ENCODE measurements at places on chromosomes 1 and 21.
A peak's percentile ranks its signal among the peaks of the same experiment; 100 is the strongest.

DNA sequence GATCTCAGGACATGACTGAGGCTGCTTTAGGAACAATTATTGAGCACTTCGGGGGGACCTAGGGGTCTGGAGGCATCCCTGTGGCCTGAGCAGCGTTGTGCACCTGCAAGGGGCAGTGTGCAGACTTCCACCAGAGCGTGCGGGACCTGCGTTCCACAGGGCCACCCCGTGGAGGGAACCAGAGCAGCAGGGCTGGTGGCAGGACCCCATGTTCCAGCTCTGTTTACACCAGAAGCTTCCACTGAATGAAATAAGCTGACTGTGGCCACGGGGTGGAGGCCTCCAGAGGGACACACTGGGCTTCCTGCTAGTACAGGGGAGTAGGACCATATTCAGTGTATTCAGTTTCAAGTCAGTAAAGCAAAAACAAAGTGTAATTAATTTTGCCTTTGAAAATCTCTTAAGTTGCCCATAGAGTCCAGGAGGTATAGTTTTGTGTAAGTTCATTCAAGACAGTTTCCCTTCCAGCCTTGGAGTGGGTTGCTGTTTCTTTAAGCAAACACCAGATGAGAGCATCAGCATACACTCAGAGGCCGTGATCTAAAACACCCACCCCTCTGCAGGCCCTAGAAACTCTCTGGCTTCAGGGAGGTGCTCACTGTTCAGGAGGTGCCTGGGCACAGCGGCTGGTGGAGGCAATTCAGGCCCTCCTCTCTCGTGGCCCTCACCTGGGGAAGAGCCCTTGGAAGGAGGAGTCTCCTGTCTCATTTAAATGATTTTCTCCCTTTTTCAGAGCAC, 16.6 kb downstream of the SLC1A7 start:
- no peak for DNase-seq

DNA sequence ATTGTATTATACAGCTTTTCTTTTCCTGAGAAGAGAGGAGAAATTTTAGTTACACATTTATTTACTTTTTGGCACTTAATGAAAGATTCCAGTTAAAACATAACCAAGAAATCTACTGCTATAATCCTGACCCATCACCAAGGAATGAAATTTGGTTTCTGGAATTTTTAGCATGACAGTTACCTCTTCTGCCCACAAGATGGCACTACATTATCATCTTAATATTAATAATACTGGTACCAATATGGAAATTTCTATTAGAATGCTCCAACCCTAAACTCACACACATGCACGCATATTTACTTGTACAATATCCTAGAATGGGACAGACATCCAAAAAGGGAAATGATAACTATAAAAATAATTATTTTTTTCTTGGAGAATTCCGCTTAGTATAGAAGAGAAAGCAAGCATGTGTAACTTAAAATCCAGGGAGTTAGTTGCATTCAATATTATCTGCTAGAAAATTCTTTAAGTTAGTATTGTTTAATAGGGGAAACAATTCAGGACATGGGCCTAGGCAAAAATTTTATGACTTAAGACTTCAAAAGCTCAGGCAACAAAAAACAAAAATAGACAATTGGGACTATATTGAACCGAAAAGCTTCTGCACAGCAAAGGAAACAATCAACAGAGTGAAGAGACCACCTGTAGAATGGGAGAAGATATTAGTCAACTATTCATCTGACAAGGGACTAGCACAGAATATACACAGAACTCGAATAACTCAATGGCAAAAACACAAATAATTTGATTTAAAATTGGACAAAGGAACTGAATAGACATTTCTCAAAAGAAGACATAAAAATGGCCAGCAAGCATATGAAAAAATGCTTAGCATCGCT, 37.4 kb downstream of the MAP3K21 start:
- DNase-seq, result no peak

DNA sequence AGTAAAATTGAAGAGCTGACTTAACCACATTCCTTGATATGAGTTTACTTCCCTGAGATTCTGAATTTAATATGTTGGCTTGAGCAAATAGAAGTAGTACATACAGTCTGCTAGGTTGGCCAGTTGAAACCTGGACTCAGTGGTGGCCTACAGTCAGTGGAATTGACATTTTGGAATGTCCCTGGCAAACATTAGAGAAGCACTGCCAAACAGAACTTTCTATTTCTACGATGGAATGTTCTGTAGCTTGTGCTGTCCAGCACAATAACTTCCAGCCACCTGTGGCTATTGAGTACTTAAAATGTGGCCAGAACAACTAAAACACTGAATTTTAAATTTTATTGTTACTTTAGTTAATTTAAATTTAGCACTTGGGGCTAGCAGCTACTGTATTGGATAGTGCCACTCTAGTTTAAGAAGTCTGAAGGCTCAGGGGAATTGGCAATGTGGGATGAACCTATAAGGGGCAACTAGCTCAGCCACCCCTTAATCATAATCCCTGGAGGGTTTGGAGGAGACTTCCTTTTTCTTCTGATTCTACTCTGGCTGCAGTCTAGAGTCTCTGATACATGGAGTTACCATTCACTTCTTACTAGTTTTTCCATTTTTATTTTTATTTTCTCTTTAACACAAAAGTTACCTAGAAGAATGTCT, 10.3 kb upstream of the TEDDM1 start:
- DNase-seq, result no peak

- peak; percentile 82 for DNase-seq
These were observed at the start of gene PFKL for GRCh38 chr21:44299458-44300261. Gene PFKL, plus strand, starts transcription at chr21:44300053. Its CDS starts 53 bp downstream, at chr21:44300106.

DNA sequence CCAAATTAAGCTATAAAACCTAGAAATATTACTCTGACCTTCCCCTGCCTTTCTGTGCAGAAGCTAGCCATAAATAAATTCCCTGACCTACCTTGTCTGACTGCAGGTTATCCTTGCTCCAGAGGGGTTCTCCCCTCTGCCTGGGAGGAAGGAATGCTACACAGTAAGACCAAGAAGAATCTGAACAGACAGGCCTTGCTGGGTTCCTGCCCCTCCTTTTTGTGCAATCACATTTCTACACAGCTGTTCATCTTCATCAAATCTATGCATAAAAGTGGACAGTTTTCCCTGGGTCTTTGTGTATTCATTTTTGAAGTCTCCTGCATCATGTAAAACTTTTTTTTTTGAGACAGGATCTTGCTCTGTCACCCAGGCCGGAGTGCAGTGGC, 50.6 kb downstream of the DNTTIP2 start:
- DNase-seq, result no peak

DNA sequence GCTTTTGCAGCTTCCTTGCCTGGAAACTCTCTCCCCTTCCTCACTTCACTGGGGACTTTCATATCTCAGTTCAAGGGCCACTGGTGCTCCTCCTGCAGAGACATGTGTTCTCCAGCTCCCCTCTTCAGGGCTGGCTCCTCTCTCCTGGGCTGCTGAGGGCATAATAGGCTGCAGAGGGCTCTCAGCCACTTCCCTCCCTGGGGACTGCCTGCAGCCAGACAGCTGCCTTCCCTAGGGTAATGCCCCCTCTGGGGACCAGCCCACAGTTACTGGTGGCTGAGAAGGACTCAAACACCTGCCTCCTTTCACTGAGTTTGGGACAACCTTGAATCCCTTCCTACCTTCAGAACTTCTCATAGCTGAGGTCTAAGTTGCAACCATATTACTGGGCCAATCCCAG, 104.8 kb upstream of the POU3F1 start:
- DNase-seq, result no peak

DNA sequence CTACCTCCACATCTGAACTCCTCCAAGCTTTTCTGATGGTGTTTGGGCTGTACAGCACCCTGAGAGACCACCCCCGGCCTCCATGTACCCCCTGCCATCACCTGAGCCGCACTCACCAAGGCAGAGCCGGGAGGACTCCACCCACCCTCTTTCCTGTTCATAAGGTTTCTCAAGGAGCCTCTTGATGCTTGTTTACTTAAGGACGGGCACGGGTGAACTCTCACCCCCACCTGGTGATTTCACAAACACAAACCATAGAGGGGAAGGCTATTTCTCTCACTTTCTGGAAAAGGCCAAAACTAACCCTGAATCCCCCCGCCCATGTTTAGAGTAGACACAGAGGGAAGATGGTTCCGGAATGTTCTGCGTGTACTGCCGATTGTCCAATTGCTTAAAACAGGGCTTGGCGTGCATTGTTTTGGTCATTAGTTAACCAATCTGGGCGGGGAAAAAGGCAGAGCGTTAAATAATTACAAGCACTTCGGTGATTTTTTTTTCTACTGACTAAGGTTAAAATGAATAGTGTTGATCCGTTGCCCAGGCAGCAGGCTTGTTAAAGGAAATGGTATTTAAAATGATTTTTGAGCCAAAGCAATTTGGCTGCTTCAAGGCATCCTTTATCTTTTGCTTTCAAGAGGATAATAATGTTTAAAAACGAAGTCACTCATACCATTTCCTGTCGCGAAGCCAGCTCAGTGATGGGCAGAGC, 279.8 kb upstream of the VAMP3 start:
- DNase-seq, result no peak

DNA sequence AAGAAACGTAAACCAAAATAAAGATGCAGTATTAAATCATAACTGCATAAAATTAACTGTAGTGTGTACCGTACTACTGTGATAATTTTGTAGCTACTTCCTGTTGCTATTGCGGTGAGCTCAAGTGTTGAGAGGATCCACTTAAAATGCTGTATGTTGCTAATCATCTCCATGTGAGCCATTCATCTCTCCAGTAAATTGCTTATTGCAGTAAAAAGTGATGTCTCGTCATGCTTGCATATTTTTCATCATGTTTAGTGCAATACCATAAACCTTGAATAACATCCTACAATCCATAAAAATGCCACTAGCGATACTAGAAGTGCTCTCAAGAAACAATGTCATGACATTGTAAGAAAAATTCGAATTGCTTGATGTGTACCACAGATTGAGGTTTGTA, 66.3 kb downstream of the RAVER2 start:
- DNase-seq, result no peak

- peak; percentile 74 for DNase-seq
These were observed 5.5 kb downstream of the PTPN7 start for GRCh38 chr1:202154766-202155477.

GRCh38 chr1:907611-908451, 15.9 kb upstream of the SAMD11 start:
- DNase-seq, result peak; percentile 37

DNA sequence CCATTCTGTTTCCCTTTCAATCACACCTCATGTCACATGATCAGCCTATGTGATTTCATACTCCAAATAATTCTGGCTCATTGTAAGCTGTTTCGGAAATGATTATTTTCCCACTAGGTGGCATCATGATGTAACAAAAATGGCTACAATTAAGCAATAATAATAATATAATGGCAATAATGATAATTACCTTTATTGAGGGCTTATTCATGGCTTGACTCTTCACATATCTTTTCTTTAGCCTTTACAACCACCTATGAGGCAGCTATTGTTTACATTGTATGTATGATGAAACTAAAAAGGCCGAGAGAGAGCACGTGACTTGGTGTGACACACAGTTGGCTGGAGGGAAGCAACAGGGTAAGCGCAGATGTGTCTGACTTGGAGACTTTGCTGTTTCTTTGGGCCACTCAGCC, 12.5 kb upstream of the KPRP start:
- no peak for DNase-seq

GRCh38 chr1:6580119-6580592, 362 bp downstream of the ZBTB48 start:
- DNase-seq, result no peak

DNA sequence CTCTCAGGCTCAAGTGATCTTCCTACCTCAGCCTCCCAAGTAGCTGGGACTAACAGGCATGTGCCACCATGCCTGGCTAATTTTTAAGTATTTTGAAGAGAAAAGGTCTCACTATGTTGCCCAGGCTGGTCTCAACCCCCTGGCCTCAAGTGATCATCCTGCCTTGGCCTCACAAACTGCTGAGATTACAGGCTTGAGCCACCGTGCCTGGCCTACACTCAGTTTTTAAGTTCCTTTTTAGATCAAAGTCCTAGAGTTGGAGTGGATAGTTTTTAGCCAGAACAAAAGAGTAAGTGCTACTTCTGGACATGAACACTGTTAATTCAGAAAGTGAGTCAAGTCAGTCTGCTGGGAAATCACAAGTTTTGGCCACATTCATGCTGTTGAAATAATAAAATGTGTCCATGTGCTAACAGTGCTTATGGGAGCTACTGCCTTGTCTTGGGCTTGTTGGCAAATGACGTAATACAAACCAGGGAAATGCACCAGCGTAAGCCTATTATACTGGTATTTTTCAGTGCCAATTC, 84.2 kb downstream of the NDUFS5 start:
- DNase-seq, result no peak

DNA sequence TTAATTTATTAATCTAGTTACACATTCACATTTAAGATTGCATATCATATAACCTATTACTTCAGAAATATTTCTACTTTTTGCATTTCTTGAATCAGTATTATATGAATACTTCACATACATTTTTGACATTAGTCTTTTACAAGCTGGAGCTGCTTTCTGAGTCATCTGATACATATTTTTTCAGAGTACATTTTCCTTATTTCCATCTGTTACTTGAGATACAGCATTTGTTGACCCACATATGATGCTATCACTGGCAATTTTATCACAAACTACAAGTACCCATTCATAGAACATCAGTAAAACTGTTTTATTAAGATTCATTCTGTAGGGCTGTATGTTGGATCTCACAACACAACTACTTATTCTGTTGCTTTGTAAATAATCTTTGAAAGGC, 367.2 kb upstream of the ST6GALNAC5 start:
- DNase-seq, result no peak

GRCh38 chr1:174605198-174605597, 157.4 kb downstream of the GPR52 start:
- DNase-seq, result no peak

DNA sequence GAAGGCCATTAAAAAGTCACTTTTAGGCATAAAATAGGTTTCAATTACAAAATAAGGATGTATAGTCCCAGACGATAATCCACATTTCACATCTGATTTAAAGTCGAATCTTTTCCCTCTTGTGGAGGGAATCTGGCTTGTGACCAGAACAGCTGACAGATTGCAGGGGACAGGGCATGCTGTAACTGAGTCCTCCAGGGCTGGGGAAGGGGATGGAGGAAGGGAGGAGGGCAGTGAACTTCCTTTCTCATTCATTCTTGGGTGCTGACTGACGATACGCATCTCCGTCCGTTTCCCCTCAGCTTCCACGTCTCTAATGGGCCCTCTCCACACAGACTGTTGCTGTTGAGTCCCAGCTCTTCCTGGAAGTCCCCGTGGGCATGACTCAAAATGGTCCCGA, 108.1 kb upstream of the CSF3R start:
- no peak for DNase-seq
